Naive thymus-derived CD8-positive, alpha-beta T cell (primary cell): ENCODE measurements at places on chromosomes 2 and 18. TPM values are rescaled to one million over a fixed set of nuclear protein-coding genes. Genes with fewer than 3 reads are reported as not detected.

The STARD6 gene
- not detected for total RNA-seq

The PLCD4 gene
- 0.58 TPM for total RNA-seq

The C1QL2 gene
- total RNA-seq, result not detected

The DCC gene
- total RNA-seq, result not detected

The SH3RF3 gene
- 14.9 TPM for total RNA-seq

The CYTIP gene
- total RNA-seq, result 341 TPM

The KCMF1 gene
- total RNA-seq, result 74.8 TPM

The LOXL3 gene
- total RNA-seq, result not detected

The TMEM169 gene
- 2.6 TPM for total RNA-seq

The REG1B gene
- total RNA-seq, result not detected

The MTCL1 gene
- total RNA-seq, result 0.41 TPM

The NYAP2 gene
- total RNA-seq, result 0.05 TPM

The GAL3ST2 gene
- not detected for total RNA-seq

The DSG2 gene
- total RNA-seq, result 0.30 TPM

The AGFG1 gene
- 55.0 TPM for total RNA-seq

The MTLN gene
- total RNA-seq, result 35.1 TPM
